ENCODE measurements at places on chromosomes 1 and 21. TPM values are rescaled to one million over a fixed set of nuclear protein-coding genes. Genes with fewer than 3 reads are reported as not detected.

FCRL5 gene
- not detected for total RNA-seq

AK5 gene
- 0.89 TPM for total RNA-seq

UBQLN4 gene
- total RNA-seq = 33.4 TPM

GRCh38 chr1:204928671-204929486 is 58.2 kb downstream of the NFASC start:
- DNase-seq = no peak
- no peak overlapping the region for H3K4me3 ChIP-seq
- no peaks in the 10 kb centered on the region for H3K36me3 ChIP-seq
- H3K27me3 ChIP-seq = no peaks in the 10 kb centered on the region
- H3K27ac ChIP-seq = no peak overlapping the region
- H3K4me1 ChIP-seq = peaks cover 14% of the 10 kb centered on the region

DNA sequence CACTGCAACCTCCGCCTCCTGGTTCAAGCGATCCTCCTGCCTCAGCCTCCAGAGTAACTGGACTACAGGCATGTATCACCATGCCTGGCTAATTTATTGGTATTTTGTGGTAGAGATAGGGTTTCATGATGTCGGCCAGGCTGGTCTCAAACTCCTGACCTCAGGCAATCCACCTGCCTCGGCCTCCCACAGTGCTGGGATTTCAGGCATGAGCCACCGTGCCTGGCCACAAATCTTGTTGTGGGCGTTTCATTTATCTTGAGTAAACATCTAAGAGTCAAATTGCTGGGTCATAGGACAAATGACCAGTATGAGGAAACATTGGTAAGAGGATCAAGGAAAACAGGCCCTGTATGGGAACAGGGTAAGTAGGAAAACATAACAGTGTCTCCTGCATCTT is 17.9 kb downstream of the TMEM200B start:
- no peaks in the 10 kb centered on the region for H3K27me3 ChIP-seq
- H3K27ac ChIP-seq = no peak overlapping the region
- H3K36me3 ChIP-seq = no peaks in the 10 kb centered on the region
- no peak for DNase-seq
- H3K4me1 ChIP-seq = no peaks in the 10 kb centered on the region

DNA sequence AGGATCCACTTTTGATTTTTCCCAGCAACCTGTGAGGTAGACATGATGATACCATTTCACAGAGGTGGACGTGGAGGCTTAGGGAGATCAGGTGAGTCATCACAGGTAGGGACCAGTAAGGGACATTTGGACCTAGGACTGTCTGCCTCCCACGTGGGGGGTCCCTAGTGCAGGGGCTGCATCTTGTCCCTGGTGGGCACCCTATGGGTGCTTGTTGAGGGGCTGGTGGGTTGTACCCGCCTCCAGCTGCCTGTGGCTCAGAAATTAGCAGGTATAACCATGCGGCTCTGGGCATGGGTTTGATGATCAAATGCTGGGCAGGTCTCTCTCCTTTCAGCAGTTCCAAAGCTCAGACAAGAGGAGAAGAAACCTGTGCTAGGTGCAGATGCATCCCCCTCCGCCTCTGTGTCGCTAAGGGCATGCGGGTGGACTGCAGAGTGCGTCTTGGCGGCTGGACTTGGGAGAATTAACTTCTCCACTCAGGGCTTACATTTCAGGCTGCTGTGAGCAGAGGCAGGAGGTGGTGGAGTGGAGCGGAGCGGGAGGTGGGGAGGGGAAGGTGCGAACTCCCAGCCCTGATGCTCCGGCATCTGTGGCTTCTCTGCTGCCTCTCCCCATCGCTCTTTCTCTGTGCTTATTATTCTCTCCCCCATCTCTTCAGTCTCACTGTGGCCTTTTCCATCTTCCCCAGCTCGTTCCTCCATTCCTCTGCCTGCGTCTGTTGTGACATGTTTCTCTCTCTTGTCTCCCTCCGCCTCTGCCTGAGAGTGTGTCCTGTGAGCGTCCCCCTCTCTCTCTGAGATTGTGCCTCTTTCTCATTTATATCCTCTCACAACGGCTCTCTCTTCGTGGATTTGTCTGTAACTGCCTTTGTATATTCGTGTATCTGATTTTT is 146.8 kb downstream of the PTPRU start:
- H3K36me3 ChIP-seq = no peaks in the 10 kb centered on the region
- no peak for DNase-seq
- no peaks in the 10 kb centered on the region for H3K4me1 ChIP-seq
- H3K4me3 ChIP-seq = no peak overlapping the region
- H3K27ac ChIP-seq = no peak overlapping the region

GRCh38 chr21:33059380-33059841 is 10.5 kb upstream of the OLIG1 start:
- DNase-seq = no peak
- no peak overlapping the region for H3K27ac ChIP-seq
- no peaks in the 10 kb centered on the region for H3K4me1 ChIP-seq
- H3K36me3 ChIP-seq = no peaks in the 10 kb centered on the region
- no peaks in the 10 kb centered on the region for H3K27me3 ChIP-seq

ELF3 gene
- 30.5 TPM for total RNA-seq

DNA sequence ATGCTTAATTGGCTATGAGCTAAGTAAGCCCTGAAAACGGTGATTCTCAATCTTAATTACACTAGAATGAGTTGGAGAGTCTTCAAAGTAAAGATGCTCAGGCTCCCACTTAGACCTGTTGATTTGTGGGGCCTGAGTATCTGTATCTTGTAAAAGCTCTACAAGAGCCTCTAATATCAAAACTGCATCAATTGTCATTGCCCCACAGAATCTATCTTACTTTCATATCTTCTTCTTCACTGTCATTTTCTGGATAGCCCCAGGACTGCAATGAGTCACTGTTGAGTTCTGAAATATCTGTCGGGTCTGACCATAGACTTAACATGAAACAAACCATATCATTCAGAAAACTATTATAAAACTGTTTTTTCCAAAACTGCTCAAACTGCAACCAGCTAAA is 102.8 kb upstream of the SERTAD4 start:
- no peaks in the 10 kb centered on the region for H3K27me3 ChIP-seq
- no peak for DNase-seq
- H3K4me3 ChIP-seq = no peak overlapping the region
- H3K36me3 ChIP-seq = no peaks in the 10 kb centered on the region

GRCh38 chr21:46472246-46472645 is 13.6 kb downstream of the DIP2A start:
- no peaks in the 10 kb centered on the region for H3K27me3 ChIP-seq
- DNase-seq = no peak
- H3K4me1 ChIP-seq = no peaks in the 10 kb centered on the region
- no peak overlapping the region for H3K27ac ChIP-seq
- no peaks in the 10 kb centered on the region for H3K36me3 ChIP-seq
- no peak overlapping the region for H3K4me3 ChIP-seq
